ENCODE measurements at places on chromosomes 12 and 14. TPM values are rescaled to one million over a fixed set of nuclear protein-coding genes. Genes with fewer than 3 reads are reported as not detected.

- no peak for DNase-seq
These were observed 140.6 kb downstream of the EPS8 start for GRCh38 chr12:15648558-15648957.

DNA sequence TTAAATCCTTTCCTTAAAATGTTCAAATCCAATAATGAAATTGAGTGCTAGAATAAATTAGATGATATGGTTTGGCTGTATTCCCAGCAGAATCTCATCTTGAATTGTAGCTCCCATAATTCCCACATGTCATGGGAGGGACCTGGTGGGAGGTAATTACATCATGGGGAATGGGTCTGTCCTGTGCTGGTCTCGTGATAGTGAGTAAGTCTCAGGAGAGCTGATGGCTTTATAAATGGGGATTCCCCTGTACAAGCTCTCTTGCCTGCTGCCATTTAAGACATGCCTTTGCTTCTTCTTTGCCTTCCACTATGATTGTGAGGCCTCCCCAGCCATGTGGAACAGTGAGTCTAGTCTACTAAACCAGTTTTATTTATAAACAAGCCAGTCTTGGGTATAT lies 508.5 kb downstream of the ETNK1 start:
- DNase-seq = no peak

DNA sequence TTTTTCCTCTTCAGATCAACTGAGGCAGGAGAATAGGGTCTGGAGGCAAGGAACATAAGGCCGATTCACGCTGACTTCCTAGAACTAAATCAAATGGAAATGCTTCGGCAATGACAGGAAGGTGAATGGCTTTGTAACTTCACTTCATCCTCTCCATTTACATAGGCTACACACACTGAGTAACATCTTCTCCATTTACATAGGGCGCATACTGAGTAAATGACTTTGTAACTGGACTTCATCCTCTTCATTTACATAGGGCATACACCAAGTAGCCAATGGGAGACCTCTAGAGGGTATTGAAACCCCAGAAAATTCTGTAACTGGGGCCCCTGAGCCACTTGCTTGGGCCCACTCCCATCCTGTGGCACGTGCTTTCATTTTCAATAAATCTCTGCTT lies 71.0 kb upstream of the CPSF6 start:
- DNase-seq = no peak

- no peak for DNase-seq
These were observed 68.4 kb downstream of the HSPB8 start for GRCh38 chr12:119247007-119247719.

DNA sequence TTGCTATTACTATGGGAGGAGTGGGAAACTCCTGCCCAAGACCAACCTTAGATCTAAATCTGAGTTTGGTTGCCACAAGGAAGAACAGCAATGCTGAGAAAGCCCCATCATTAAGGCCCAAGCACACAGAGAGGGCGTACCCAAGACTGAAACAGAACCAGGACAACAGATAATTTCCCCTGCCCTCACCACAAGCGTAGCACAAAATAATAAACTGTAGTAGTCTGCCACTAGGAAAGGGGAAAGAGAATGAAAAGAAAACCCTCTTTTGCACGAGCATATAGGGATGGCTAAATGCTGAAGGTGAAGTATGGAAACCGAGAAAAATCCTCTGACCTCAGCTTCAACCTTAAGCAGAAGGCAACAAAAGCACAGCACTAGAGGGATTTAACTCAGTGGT lies 76.5 kb upstream of the DHRS4 start:
- DNase-seq = no peak

DNA sequence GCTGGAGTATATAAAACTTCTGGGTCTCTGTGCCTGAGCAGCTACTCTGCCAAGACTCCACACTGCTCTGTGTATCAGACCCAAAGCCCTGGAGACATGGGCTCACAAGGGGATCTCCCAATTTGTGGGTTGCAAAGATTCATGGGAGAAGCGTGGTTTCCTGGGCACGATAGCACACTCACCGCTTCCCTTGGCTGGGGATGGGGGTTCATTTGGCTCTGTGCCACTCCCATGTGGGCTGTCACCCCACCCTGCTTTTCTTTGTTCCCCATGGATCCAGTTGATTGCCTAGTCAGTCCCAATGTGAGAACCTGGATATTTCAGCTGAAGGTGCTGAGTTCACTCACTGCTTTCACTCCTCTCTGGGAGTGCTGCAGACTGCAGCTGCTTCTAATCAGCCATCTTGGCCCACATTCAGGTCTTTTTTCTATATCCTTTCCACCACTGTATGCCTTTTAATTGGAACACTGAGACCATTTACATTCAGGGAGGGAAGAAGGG lies 40.0 kb upstream of the PCNX4 start:
- DNase-seq = peak; percentile 40

GRCh38 chr12:57128519-57129247 lies 400 bp downstream of the LRP1 start:
- peak; percentile 14 for DNase-seq

DNA sequence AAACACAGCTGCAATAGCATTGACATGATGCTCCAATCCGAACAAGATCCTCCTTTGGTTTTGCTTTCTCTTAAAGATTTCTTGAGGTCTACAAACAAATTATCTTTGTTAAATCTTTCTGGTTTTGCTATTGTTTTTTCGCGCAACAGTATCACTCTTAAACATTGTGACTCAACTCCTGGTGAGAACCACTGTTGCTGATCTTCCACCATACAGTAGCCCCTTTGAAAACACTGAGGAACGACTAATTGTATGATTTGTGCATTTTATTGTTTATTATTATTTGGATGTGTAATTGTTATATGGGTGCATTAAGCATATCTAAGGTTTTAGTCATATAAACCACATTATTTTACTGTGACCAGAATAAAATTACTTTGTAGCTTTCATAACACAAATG lies 282.8 kb downstream of the EGLN3 start:
- no peak for DNase-seq

DNA sequence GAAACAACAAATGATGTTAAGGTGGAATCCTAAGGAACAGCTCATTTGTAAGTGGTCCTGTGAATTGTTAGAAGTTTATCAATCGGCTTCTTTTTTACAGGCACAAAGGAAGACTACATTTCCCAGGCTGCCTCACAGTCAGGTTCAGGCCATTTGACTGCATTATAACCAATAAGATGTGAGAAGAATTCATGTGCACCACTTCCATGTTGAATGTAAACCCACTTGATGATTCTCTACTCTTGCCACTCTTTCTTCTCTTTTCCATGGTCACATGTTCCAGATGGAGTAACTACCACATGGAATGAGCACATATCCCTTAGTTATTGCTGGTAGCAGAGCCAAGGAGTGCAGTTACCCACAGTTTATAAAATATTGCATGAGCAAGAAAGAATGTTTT lies 67.1 kb upstream of the GZMB start:
- DNase-seq = no peak

DNA sequence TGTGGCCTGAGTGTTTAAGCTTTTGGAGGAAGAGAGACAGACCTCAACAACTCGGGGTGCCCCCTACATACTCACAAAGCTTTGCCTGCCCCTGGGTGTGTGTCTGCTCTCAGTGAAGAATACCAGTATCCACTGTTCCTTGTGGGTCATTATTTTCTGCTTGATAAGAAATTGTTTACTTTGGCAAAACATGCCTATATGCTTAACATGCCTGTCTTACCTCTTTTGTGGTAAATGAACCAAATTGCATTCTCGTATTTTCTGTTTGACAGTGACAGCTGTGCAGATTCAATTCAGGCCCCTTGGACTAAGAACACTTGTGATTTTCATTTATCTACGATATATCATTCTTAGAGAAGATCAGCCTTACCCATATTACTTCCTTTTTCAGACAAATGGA lies 50.6 kb upstream of the REP15 start:
- no peak for DNase-seq

- DNase-seq = no peak
These were observed 259.7 kb downstream of the DIO2 start for GRCh38 chr14:79951572-79951971.

GRCh38 chr12:105955976-105956375 lies 182.8 kb downstream of the NUAK1 start:
- no peak for DNase-seq

DNA sequence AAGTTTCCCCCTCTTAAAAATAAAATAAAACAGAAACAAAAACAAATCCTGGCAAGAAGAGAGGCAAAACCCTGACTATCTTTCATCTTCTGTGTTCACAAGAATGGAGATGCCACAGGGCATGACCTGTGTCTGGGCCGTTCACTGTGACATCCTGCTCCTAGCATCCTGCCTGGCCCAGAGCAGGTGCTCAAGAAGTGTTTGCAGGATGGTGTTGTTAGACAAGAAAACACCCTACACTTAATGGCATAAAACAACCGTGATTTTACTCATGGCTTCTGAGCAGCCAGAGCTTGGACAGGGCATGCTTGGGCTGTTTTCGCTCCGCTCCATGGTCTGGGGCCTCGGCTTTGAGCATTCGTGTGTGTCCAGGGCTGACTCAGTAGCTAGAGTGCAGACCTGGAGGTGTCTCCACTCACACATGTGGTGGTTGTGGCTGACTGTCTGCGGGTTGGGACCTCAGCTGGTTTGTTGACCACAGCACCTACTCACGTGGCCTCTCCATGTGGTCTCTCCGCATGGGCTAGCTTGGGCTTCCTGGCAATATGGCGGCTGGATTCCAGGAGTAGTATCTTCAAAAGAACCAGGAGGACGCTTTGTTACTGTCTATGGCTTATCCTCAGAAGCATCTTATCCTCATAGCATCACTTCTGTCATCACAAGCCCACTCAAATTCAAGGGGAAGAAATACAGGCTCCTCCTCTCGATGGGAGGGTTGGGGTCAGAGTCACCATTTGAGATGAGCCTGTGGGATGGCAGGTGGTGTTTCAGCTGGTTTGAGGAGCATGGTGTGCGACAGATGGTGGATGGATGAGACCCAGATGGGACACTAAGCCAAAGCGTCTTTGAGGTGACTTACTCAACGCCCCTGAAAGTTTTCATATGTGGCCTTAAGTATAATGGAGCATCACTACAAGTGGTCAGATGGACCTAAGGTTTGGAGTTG lies 33.2 kb upstream of the FZD10 start:
- no peak for DNase-seq

- DNase-seq = peak; percentile 20
These were observed 294.1 kb downstream of the SEC23A start for GRCh38 chr14:38808734-38809455.

DNA sequence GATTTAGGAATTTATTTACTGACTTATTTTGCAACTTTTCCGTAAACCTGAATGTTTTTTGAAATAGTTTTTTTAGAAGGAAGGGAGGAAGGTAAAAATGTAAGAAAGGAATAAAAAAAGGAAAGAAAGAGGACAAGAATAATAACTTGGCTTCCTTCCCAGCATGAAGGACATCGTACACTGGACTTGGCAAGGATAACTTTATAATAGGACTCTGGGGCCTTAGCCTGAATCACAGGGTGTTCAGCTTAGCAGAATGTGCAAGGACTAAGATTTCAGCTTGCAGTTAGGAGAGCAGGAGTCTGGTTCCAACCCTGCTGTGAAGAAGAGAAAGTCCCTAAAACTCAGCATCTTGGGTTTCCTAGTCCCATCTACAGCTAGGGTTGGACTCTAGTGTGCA lies 1053.3 kb downstream of the VRK1 start:
- no peak for DNase-seq

DNA sequence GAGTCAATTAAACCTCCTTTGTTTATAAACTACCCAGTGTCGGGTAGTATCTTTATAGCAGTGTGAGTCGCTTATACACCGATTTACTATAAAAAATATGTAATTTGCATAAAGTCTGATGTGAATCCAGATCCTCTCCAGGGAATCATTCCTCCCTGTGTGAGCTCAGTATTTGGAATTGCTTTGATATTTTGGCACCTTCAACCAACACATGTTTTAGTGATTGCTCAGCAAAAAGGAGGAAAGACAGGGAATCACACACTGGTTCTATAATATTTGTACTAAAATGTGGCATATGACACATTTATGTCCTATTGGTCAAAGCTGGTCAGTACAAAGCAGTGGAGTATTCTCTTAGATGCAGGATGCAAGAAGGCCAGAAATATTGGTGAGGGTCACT lies 703.9 kb upstream of the ATXN7L3B start:
- DNase-seq = no peak

GRCh38 chr12:120093336-120093591 lies 23.3 kb downstream of the RAB35 start:
- DNase-seq = no peak

- DNase-seq = no peak
These were observed 9.4 kb downstream of the LPCAT3 start for GRCh38 chr12:7008864-7009263.

DNA sequence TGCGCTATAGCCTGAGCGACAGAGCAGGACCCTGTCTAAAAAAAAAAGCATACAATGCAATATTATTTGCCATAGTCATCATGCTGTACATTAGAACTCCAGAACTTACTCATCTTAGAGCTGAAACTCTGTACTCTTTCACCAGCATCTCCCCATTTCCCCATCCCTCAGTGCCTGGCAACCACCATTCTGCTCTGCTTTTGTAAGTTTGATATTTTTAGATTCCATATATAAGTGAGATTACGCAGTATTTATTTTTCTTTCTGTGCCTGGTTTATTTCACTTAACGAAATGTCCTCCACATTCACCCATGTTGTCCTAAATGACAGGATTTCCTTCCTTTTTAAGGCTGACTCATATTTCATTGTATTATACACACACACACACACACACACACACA lies 121.8 kb downstream of the BBS10 start:
- no peak for DNase-seq

GRCh38 chr12:57614178-57614947 lies 3.1 kb downstream of the ARHGEF25 start:
- peak; percentile 49 for DNase-seq

GRCh38 chr12:76719171-76720041 lies 44.5 kb upstream of the ZDHHC17 start:
- DNase-seq = no peak

DNA sequence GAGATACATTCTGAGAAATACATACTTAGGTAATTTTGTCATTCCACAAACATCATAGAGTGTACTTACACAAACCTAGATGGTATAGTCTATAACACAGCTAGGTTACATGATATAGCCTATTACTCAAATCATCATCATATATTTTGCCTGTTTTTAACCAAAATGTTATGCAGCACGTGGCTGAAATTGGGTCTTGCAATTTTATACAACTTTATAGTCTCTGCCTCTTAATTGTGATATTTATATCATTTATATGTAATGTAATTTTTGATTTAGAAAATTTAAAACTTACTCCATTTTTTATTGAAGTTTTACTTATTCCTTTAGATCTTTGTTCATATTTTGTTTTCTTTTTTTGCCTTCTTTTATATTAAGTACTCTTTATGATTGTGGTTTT lies 350.7 kb upstream of the DCN start:
- no peak for DNase-seq

- DNase-seq = no peak
These were observed 121.6 kb downstream of the NCOR2 start for GRCh38 chr12:124445826-124446225.

- DNase-seq = no peak
These were observed 26.0 kb upstream of the IL22 start for GRCh38 chr12:68279227-68280054.

Gene KLRG1
- total RNA-seq = 10.1 TPM

Gene SPSB2
- total RNA-seq = 2.6 TPM

Gene PTCSC3
- total RNA-seq = not detected

Gene FAM181A
- total RNA-seq = not detected

Gene PSMB5
- 120 TPM for total RNA-seq

Gene NUP37
- 104 TPM for total RNA-seq

Gene ARPC3
- 229 TPM for total RNA-seq

Gene DUSP16
- total RNA-seq = 30.2 TPM
